ENCODE measurements at places on chromosomes 4 and X.

DNA sequence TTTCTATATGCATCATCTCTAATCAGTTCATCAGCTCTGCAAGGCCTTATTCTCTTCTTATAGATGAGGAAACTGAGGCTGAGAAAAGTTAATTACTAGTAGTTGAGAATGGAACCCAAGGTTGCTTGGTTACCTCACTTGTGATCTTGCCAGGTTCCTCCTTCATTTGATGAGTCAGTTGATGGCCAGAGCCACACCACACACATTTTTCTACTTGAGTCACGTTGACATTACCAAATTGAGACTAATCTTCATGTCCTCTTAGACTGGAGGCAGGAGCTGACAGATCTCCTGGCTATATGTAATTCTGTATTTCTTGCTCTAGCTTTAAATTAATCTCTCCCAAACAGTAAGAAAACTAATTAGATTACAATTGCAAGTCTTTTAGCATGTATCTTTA, 428.4 kb downstream of the AFF2 start:
- no peak for DNase-seq

GRCh38 chr4:105666693-105667092, 41.8 kb downstream of the INTS12 start:
- no peak for DNase-seq

- no peak for DNase-seq
Measured at GRCh38 chr4:68476191-68476590, 28.9 kb downstream of the TMPRSS11E start.

DNA sequence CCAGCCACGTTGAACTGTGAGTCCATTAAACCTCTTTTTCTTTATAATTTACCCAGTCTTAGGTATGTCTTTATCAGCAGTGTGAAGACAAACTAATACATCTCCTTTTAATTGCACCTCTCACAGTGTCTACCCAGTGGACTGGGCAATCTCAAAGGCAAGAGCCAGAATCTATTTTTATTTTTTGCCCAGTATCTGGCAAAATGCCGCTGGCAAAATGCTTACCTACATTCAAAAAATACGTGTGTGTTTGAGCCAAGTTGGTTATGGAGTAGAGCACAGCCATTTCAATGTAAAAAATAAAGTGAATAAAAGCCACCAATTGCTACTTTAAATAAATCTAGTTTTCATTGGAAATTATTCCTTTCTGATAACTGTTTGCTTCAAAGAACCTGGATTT, 199.9 kb downstream of the GC start:
- DNase-seq, result no peak

DNA sequence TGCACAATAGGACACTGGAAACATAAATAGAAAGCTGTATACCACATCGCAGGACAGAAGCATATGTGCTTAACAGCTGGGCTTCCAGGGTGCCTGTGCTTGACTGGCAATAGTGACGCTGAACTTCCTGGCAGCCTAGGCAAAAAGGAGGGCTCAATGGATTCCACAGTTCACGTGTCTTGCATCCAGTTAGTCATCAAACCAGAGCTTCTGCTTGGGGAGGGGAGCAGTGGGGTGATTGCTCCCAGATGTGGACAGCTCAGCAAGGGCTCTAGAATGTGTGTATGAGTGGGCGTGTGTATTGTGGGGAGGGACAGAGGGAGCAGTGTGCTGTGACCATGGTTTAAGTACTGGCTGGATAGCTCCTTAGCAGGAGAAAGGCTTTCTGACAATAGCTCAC, 2.3 kb downstream of the PRRG3 start:
- no peak for DNase-seq

- DNase-seq, result no peak
Measured at GRCh38 chr4:6029254-6029653, 11.0 kb upstream of the C4orf50 start.

DNA sequence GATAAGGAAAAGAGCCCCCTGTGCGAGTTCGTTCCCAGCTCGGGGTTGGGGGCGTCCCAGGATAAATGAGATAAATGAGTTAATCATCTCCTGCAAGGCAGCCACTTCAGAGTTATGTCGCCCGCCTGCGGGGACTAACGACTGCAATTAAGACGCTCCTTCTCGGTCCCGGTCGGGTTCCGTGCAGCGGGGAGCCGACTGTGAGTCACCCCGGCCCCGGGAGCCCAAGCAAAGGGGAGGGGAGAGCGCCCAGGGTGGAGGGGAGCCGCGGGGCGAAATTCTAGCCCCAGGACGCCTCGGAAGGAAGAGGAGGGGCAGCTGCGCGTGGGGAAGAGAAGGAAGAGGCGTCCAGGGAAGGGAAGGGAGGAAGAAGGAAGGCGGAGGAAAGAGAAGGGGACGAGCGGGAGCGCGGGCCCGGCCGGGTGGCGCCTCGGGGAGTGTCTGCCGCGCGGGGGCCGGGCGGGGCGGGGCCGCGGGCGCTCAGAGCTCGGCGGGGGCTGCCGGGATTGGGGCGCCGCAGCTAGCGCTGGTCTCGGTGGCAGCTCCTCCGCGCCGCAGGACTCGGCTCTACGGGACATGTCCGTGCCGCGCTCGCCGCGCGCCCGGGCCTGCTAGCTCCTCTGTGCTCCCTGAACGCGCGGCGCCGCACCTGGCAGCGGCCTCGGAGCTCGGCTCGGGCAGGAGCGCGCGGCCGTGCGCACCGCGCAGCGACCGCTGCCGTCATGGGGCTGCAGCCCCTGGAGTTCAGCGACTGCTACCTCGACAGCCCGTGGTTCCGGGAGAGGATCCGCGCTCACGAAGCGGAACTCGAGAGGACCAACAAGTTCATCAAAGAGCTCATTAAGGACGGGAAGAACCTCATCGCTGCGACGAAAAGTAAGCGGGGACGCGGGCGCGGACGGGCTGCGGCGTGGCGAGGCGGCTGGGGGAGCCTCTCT, at the start of gene ARHGAP10:
Gene ARHGAP10, plus strand, starts transcription at position 509 of the 938 bp plus-strand sequence. Its CDS starts 214 bp downstream, at position 723.
- DNase-seq, result peak; percentile 57

GRCh38 chr4:186900232-186900900, 176.7 kb upstream of the FAT1 start:
- DNase-seq, result no peak

DNA sequence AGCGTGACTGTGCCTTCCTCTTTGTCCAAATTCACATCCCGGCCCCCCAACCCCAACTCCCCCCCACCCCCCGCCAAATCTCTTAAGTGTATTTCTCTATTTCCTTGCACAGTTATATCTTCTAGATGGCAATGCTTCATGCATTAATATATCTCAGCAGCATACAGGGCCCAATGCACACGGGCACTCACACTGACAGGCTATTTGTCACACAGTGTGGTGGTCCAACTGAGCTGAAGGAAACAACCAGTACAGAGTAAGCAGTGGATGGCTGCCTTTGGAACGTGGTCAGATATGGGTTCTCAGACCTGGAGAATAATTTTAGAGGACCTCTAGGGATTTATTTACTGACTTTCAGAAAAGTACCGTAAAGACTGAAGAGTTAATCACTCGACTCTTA, 681 bp downstream of the EXOC1 start:
- DNase-seq, result no peak

DNA sequence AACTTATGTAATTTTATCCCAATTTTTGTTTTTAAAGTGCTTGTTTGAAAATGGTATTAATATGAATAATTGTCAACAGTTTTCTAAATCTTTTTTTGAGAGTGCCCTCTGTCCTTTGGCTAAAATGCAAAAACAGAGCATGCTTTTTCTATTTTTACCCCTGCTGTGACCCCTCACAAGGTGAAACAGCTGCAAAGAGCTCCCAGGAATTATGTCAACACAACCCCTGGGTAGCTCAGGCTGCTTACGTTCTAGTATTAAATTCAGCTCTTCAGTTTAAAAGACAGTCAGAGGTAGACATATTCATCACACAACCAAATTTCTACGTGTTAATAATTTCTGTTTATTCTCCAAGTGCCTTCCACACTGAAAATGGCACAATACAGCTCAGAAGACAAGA, 367.5 kb downstream of the PRDM5 start:
- no peak for DNase-seq

DNA sequence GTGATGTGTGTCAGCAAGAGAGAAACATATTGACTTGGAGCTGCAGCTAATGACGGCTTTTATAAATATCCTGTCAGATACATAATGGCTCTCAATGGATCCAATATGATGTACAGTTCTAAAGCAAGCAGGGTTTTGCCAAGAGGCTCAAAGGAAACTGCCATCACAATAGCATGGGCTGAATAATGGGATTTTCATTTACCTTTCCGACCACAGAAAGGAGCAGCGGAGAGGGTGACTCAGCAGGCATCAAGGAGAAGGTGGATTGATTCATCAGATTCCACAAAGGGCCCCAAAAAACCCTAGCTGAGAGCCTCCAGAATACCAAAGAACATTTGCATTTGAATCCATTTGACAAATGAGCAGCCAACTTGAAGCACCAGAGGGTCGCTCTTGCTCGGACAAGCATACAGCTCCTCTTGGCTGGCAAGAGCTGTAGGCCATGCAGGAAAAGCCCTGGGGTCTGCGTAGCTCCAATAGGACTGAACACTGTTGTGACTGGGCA, 355.7 kb upstream of the NOCT start:
- DNase-seq, result no peak

DNA sequence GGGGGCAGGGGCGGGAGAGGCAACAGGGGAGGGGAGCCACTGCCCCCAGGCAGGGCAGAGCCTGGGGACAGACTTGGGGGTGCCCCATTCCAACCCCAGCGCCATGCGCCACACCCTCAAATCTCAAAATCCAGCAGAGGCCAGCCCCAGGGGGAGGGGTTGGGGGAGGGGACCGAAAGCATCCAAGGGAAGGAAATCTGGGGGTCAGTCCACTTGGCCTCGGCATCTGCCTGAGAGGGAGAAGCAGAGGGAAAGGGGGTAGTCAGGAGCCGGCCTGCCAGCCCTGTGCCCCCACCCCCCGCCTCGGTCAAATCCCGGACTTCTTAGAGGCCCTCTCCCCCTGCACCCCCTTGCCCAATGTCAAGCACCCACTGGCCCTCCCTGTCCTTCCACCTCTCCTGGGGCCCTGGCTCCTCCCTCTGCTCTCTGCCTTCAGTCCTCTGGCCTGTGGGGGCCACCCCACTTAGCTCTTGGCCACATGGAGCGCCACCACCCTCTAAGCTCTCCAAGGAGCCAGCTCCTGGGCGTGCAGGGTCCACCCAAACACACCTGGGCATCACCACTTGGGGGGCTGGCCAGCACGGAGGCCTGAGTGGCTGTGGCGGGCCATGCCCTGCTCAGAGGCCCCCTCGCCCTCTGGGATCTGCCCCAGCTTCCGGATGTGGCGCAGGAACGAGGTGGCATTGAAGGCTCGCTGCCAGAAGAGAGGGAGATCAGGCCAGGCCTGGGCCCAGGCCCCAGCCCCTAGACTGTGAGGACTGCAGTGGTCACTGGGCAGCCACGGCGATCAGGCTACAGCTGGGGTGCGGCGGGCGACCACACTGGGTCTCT, 3.5 kb downstream of the PNCK start:
- no peak for DNase-seq

- no peak for DNase-seq
Measured at GRCh38 chr4:7232061-7232650, 39.8 kb downstream of the SORCS2 start.

GRCh38 chrX:11458170-11458569, 165.0 kb downstream of the AMELX start:
- no peak for DNase-seq

DNA sequence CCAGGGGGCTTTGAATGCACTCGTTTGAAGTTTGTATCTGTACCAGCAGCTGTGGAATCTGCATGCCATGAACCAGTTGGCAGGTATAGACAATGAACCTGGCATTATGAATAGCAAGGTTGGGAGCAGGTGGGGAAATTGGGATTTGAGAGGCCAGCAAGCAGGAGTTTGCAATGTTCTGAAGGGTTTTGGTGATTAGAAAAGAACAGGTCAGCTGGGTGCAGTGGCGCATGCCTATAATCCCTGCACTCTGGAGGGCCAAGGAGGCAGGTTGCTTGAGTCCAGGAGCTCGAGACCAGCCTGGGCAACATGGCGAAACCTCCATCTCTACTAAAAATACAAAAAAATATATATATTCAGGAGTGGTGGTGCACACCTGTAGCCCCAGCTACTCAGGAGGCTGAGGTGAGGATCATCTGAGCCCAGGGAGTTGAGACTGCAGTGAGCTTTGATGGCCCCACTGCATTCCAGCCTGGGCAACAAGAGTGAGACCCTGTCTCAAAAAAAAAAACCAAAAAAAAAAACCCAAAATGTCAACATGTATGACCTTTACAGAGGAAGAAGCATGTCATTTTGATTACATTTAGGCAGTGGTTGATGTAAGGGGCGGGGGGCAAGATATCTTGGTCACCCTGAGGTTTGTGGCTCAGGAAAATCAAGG, 63.9 kb downstream of the TSC22D3 start:
- no peak for DNase-seq

GRCh38 chr4:164485136-164485535, 268.8 kb upstream of the SMIM31 start:
- DNase-seq, result no peak

GRCh38 chr4:115234405-115235093, 121.1 kb upstream of the NDST4 start:
- peak; percentile 19 for DNase-seq

- DNase-seq, result no peak
Measured at GRCh38 chr4:129111919-129112318, 16.0 kb downstream of the C4orf33 start.

- DNase-seq, result no peak
Measured at GRCh38 chrX:154791939-154792338, 13.3 kb downstream of the MPP1 start.

- DNase-seq, result peak; percentile 48
Measured at GRCh38 chr4:140234697-140235060, 80.7 kb upstream of the MAML3 start.

GRCh38 chrX:12673487-12673886, 117.7 kb upstream of the PRPS2 start:
- no peak for DNase-seq

GRCh38 chr4:167079762-167080161, 154.5 kb downstream of the SPOCK3 start:
- no peak for DNase-seq

DNA sequence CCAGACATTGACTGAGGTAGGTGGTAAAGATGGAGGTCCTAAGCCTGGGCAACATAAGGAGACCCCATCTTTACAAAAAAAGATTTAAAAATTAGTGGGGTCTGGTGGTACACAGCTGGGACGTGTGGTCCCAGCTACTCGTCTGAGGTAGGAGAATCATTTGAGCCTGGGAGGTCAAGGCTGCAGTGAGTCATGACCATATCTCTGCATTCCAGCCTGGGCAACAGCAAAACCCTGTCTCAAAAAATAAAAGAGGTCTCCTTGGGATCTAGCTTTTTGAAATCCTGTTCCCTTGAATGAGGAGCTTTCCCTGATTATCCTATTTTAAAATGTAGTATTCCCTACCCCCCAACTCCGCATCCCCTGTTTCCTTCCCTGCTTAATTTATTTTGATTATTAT, 78.7 kb upstream of the OGT start:
- no peak for DNase-seq

GRCh38 chr4:121277194-121278105, 103.4 kb downstream of the QRFPR start:
- DNase-seq, result peak; percentile 29
